AML-193 (cell line): ENCODE measurements at places on chromosomes 16 and 17.

DNA sequence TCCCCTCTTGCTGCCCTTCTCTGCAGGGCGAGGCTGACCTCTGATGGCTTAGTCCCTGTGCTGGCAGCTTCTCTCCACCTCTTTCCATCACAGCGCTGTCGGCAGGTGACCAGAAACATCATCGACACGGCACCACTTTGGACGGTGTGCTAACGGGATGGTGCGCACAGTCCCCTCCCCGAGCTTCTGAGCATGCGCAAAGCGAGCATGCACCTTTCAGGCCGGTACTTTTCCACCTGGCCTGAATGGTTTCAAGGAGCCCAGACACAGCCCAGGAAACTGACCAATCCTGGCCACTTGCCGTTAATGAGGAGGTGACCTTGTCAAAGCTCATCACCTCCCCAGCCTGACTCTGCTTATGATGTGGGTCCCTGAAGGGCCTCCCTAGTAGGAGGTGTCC lies 54.8 kb downstream of the MGAT5B start:
- no peak for DNase-seq

GRCh38 chr16:56649271-56649670 lies 2.4 kb upstream of the MT1B start:
- DNase-seq, result no peak

GRCh38 chr16:27960619-27961295 lies 102.8 kb downstream of the GSG1L start:
- DNase-seq, result no peak

GRCh38 chr17:29007860-29008455 lies 2.1 kb upstream of the SEZ6 start:
- DNase-seq, result no peak

DNA sequence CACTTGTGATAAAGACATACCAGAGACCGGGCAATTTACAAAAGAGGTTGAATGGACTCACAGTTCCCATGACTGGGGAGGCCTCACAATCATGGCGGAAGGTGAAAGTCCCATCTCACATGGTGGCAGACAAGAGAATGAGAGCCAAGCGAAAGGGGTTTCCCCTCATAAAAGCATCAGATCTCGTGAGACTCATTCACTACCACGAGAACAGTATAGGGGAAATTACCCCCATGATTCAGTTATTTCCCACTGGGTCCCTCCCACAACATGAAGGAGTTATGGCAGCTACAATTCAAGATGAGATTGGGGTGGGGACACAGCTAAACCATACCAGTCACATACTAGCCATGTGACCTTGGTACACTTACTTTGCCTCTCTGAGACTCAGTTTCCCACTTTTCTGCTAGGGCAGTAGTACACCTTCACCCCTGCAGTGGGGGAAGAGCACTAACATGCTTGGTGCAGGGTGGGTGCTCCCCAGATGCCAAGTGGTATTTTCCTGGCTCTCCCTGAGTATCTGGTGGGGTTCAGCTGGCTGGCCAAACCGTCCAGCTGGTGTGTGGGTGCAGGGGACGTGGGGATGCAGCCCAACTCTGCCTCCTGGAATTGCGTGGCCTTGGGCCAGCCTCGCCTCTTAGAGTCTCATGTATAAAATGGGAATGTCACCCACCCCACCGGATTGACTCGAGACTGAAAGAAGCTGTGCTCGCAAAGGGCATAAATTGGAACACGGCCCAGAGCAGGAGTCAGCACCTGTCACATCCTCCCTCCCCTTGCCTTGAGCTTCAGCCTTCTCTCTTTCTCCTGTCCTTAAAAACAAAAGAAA lies 364.1 kb downstream of the CPPED1 start:
- no peak for DNase-seq

DNA sequence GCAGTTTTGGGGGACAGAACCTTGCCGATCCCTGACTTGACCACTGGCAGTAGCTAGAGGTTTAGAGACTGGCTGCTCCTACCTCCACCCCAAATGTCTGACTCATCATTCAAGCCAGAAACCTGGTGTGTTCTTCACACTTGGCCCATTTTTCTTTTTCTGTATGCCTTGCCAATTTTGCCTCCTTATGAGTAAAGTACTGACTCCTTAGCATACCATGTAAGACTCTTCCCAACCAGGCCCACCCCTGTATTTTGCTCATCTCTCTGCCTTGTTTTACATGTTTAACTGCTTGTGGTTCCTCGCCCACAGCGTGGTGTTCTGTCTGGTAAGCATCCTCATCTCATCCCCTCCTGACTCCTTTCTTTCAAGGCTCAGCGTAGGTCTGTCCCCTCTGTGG lies 37.9 kb downstream of the NUP88 start:
- DNase-seq, result no peak

DNA sequence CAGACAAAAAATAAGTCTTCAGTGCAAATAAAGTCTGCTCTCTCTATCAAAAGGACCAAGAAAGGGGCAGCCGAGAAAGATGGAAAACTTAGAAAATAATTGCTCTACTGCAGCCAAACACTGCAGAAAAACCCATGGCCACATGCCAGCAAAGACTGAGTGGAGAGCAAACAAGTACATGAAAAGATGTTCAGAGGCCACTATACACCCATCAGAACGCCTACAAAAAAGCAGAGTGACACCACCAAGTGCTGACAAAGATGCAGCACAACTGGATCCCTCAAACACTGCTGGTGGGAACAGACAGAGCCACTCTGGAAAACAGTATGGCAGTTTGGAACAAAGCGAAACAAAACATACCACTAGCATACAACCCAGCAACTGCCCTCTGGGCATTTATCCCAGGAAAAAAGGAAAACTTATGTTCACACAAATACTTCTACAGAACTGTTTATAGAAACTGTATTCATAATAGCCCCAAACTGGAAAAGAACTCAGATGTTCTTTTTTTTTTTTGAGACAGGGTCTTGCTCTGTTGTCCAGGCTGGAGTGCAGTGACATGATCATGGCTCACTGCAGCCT lies 36.7 kb downstream of the KIAA0753 start:
- DNase-seq, result no peak

DNA sequence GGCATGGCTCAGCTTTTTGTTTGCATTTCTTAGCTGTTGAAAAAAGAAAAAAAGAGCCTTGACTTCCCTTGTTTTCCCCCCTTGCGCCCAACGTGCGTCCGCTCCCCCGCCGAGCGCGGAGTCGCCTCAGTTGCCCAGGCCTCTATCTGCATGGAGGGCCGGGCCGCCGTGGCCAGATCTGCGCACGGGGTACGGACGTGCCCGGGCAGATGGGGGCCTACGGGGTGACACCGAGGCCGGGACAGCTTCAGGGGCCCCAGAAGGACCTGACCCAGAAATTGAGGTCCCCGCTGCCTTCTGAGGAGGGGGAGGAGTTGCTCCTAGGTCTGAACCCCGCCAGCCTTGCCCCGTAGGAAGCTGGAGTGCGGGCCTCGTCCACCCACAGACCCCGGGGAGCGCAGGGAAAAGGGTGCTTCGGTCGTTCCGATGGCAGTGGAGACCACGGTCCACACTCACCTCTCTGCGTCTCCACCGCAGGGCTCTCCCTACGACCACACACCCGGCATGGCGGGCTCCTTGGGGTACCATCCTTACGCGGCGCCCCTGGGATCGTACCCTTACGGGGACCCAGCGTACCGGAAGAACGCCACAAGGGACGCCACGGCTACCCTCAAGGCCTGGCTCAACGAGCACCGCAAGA lies 1.5 kb downstream of the IRX5 start:
- no peak for DNase-seq

DNA sequence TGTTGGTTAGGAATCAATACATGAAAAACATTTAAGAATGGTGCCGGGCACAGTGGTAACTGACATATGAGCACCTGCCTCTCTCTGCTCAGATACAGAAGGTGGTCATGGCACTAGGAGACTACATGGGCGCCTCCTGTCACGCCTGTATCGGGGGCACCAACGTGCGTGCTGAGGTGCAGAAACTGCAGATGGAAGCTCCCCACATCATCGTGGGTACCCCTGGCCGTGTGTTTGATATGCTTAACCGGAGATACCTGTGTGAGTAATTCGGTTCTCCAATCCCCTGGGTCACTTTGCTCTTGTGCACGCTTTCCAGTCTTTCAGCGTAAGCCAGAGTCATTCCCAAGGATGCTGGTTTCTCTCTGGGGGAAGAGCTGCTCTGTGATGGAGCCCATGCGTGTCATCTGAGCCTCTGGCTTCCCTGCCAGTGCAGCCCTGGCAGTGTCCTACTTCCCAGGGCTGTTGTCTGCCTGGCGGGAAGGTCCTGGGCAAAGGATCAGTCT lies 3.0 kb upstream of the CD68 start:
- DNase-seq, result no peak

GRCh38 chr16:17420816-17421215 lies 49.9 kb downstream of the XYLT1 start:
- no peak for DNase-seq

- DNase-seq, result no peak
Measured at GRCh38 chr16:82497139-82497538, 129.6 kb upstream of the CDH13 start.

GRCh38 chr17:6948562-6948961 lies 47.3 kb upstream of the ALOX12 start:
- DNase-seq, result peak; percentile 87

- no peak for DNase-seq
Measured at GRCh38 chr16:69188236-69188549, 1.2 kb downstream of the SNTB2 start.

DNA sequence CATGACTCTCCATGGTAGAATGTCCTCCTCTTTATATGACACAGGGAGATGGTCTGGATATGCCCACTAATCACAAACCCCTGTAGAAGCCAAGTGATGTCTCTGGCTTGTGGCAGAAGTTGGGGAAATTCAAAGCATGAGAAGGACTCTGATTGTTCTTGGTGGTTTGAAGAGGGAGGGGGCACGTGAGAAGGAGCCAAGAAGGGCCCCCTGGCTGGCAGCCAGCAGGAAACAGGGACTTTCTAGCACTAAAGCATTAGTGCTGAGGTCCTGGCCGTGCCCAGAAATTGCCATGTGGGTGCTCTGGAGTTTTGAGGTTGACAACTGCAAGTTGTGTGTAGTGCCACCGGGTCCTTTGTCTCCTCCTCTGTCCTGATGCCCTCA lies 199.9 kb downstream of the LGALS9B start:
- no peak for DNase-seq

DNA sequence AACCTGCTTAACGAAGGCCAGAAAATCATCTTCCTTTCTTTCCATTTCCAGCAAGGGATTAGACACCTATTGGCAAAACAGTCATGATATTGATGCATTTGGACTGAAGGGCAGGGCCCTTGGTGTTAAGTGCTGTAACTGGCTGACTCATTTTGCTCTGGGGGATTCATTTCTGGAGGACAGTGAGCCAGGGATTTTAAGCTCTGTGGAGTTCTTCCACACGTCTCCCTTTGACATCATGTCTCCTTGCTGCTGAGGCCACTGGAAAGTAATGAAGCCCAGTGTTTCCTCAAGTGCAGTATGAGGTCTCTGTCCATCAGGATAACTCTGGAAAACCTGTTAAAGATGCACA lies 42.2 kb downstream of the DNAH9 start:
- DNase-seq, result no peak

DNA sequence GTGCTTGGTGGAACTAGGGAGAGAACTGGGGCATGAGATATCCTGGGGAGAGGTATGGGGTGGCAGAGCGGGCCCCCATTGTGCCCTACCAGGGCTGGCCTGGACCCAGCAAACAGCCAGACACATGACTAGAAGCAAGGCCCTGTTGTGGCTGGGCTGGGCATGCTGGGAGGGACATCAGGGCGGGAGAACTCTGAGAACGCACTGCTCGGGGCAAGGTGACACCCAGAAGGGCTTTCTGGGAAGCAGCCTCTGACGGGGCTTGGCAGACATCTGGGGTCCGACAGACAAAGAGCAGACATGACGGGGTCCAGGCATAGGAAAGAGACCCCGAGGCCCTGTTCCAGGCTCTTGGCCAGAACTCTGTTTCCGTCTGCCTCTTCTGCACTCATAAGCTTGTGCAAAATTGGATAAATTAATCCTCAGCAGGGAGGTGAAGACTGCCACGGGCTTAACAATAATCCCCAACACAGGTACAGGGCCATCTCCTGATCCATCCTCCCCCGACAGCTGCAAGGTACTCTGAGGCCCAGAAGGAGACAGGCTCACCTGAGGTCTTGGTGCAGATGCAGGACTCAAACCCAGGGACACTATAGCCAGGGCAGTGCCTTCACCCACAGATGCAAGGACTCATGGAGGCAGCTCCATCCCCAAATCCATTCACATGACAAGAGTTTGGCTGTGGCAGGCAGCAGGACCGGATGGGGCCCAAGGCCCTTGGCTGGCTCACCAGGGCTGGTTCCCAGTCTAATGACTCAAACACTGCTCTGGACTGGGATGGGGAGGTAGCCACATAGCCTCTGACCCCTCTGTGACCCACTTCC lies 5.4 kb downstream of the SREBF1 start:
- no peak for DNase-seq

DNA sequence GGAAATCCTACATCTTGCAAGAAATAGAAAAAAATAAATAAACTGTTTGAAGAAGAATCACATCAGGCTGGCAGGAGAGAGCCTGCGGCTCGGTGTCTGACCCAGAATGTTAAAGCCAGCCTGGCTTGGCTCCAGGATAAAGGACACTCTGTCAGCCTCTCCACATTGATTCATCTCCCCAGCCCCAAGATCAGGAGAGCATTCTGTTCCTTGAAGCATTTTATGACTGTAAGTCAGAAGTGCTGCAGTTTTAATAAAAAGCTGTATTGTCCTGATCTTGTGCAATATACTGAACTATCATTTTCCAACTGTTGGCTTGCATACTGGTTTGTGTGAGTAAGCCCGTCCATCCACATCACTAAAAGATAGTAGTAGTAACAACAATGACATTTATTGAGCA lies 426.6 kb downstream of the HAPSTR1 start:
- no peak for DNase-seq

DNA sequence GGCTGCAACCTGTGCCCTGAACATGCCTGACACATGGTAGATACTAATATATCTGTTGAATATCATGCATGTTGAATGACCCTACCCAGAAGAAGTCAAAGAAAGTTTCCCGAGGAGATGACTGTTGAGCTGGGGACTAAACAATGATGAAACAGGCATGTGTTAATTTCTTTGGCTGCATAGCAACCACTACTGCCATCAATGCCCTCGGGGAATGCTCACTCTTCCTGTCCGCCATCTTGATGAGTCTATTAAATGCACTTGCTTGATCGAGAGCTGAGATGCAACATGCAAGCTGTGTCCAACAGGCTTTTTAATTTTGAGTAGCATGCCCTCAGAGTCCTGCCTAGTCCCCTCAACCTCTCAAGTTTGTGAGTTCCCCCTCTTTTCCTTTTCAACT lies 31.3 kb downstream of the GRIN2A start:
- DNase-seq, result no peak

- DNase-seq, result no peak
Measured at GRCh38 chr17:57106107-57106835, 21.2 kb downstream of the AKAP1 start.

- DNase-seq, result peak; percentile 61
Measured at GRCh38 chr16:70653809-70654771, 7.7 kb downstream of the IL34 start.
